ENCODE measurements at places on chromosomes 3 and 15. TPM values are rescaled to one million over a fixed set of nuclear protein-coding genes. Genes with fewer than 3 reads are reported as not detected.

DNA sequence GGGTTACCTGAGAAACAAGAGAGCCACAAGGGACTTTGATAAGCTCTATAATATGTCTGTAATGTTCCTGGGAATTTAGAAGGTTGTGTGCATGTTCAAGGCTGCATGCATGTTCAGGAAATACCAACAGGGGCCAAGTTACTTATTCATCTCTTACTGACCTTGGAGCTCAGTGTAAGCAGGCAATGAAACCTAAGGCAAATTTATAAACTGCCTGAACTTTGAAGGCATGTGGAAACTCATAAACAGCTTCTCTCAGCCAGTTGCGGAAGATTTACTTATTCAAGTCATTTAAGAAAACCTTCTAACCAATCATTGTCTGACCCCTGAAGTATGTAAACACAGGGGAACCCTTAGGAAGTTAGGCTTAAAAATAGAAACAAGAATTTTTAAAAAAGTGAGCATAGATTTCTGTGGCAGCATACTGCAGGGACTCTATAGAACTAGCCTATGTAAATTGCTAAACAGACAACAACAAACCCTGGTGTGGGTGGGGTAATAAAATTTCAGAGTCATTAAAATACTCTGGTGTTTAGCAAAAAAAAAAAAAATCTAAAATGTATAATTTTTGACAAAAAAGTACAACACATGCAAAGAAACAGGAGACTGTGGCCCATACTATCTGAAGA, 57.2 kb downstream of the SLC15A2 start:
- DNase-seq, result no peak

DNA sequence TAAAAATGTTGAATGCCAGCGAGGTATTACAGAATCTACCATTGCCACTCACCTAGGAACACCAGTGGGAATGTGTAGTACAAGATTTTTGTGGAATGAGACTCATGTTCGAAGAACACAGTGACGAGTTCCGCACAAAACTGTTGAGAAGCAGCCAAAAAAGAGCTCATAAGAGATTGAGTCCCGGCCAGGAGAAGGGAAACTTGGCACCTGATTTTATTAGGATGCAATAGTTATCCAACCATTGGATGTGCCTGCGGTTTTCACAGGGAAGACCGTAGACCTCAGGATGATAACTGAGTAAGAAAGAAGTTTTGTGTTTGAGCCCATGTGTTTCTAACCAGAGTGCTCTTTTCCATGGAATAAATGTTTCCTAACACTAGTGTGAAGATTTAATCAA, 88.9 kb downstream of the PTPRG start:
- DNase-seq, result no peak

- DNase-seq, result no peak
Observed at GRCh38 chr3:39132096-39133092, 21.0 kb downstream of the CSRNP1 start.

- no peak for DNase-seq
Observed at GRCh38 chr3:187207062-187207461, 9.8 kb downstream of the RTP1 start.

DNA sequence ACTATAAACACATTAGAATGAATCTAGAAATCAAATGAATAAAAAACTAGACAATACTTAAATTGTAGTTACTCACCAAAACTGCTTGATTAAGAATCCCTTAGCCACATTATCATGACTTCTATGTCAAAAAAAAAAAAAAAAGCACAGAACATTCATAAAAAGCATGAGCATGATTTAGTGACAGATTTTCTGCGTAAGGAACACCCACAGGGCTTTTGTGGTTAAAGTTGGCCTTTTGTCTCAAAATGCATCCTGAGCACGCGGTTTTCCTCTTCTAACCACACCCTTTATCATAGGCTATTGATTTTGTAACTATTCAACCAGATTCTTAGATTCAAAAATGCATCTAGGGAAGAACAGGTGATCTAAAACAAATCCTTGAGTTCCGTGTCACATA, 334.0 kb upstream of the NR2F2 start:
- no peak for DNase-seq

GRCh38 chr3:192816351-192816750, 89.0 kb upstream of the FGF12 start:
- DNase-seq, result no peak

GRCh38 chr15:44682211-44682610, 18.7 kb upstream of the SPG11 start:
- DNase-seq, result no peak

GRCh38 chr3:184565421-184566211, 4.0 kb downstream of the EPHB3 start:
- no peak for DNase-seq

DNA sequence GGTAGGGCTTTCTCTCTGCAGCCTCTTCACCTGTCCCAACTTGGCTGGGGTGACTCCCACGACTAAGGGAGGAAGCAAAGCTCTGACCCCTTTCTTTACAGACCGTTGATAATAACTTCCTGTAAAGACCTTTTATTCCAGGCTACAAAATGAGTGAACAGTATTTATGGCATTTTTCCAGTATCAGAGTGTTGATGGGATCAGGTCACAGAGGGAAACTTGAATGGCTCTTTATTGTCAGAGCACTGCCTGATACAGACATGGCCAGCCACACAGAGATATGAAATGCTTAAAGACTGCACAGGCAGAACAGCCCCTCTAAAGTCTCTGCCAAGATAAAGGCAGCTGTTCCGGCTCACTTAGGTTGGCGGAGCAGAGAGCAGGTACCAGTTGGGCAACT, 1033.9 kb upstream of the NR2F2 start:
- DNase-seq, result no peak

DNA sequence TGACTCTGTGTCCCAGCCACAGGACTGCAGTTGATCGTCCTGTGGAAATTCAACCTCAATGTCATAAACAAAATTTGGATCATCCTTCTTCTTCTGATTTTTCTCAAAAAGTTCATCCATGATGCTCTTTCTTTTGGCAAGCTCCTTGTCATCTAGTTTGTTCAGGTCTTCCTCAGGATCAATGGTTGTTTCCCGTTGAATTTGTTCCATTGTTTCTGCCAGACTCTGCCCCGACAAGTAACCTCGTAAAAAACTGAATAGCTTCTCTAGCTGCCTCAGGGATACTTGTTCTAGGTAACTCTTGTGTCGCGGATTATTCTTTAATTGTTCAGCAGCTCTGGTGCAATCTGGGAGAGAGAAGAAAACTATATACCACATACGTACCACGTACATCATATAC, 4.5 kb downstream of the CEP19 start:
- no peak for DNase-seq

DNA sequence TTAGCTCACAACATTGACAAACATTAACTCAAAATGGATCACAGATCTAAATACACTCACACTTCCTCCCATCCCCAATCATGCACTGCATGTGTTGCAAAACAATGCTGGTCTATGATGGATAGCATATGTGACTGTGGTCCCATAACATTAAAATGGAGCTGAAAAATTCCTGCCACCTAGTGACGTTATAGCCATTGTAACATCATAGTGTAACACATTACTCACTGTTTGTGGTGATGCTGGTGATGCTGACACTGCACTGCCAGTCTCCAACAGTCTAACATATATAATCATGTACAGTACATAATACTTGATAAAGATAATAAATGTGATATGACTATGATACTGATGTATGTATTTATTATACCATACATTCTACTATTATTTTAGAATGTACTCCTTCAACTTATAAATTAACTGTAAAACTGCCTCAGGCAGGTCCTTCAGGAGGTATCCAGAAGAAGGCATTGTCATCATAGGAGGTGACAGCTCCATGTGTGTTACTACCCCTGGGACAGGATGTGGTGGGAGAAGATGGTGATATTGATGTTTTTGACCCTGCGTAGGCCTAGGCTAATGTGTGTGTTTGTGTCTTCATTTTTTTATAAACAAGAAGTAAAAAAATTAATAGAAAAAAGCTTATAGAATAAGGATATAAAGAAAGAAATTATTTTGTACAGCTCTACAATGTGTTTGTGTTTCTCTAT, 41.3 kb downstream of the TXNRD3 start:
- DNase-seq, result no peak

- no peak for DNase-seq
Observed at GRCh38 chr3:118808723-118809122, 225.9 kb downstream of the IGSF11 start.

DNA sequence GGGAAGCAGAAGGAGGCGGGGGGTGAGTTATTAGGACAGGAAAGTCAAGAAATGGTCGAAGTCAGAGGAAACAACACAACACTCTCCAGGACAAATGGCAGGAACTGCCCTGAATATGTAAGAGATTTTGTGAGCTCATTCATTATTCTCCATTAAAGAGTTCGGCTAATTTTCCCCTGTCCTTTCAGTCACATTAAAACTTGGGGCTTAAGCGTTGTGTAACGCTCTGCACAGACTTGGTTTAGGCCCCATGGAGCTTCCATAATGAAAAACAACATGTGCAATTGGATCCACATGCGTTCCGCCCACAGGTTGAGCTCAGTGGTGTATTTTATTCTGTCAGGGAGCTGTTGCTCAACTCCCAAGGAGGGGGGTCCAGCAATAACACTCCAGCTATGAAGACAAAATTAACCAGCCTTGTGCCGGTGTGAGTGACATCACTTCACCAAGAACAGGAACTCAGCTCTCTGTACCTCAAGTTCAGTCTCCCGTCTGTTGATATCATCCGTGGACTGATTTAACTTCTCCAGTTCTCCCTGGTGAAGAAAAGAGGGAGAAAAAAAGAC, 2.3 kb downstream of the SH3BP5 start:
- no peak for DNase-seq

P2RY12 gene
- 5.7 TPM for total RNA-seq

DPPA2 gene
- not detected for total RNA-seq

TBL1XR1 gene
- total RNA-seq, result 142 TPM

TIMMDC1 gene
- total RNA-seq, result 107 TPM
